ENCODE measurements at places on chromosomes 12 and 14. TPM values are rescaled to one million over a fixed set of nuclear protein-coding genes. Genes with fewer than 3 reads are reported as not detected.

DNA sequence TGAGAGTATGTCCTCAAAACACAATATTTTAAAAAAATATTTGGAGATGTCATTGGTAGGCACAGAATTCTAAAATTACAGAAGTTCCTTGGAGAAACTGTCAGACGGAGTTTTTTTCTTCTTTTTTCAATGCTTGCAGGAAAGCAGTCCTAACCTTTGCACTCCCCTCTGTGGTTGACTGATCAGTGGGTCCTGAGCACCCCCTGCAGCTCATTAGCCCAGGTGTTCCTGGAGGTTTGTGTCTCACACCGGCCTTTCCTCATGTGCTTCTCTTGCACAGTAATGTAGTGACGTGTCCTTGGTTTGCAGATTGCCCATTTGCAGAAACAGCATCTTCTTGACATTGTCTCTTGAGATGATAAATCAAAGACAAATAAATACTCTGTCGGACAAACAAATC lies 513.0 kb downstream of the TMEM121 start:
- no peak for DNase-seq

SLC4A8 gene
- total RNA-seq: 4.7 TPM

DNA sequence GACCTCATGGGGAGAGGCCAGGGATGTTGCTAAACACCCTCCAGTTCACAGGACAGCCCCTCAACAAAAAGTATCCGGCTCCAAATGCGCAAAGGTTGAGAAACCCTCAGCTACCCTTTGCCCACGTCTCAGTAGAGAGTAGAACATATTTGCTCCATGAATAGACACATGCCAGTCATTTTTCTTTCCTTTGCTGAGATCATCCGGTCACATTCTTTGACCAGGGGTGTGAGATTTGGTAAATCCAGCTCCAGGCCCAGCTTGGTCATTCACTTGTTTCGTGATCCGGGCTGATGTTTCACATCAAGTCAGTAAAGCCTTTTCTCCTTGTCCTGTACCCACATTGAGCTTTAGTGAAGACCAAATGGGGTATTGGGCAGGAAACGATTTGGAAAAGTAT lies 83.6 kb upstream of the LHX5 start:
- no peak for DNase-seq

DNA sequence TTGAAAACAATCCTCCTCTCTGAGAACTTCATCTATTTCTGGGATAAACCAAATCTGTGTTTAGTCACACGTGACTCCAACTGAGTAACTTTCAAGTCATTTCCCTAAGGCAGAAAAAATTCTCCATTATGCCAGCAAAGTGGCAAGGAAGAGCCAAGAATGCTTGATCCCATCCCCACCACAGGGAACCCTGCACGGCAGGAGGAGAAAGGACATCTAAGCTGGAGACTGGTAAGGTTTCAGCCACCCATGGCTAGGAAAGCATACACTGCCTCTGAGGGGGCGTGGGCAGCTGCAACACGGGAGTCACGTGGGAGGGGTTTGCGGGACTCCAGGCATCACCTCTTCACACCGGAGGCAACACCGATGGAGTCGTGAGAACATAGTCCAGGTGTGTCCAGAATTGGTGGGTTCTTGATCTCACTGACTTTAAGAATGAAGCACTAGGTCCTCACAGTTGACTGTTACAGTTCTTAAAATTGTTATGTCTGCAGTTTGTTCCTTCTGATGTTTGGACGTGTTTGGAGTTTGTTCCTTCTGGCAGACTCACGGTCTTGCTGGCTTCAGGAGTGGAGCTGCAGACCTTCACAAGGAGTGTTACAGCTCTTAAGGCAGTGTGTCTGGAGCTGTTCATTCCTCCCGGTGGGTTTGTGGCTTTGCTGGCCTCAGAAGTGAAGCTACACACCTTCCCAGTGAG lies 2.7 kb upstream of the SIVA1 start:
- peak; percentile 63 for DNase-seq

DNA sequence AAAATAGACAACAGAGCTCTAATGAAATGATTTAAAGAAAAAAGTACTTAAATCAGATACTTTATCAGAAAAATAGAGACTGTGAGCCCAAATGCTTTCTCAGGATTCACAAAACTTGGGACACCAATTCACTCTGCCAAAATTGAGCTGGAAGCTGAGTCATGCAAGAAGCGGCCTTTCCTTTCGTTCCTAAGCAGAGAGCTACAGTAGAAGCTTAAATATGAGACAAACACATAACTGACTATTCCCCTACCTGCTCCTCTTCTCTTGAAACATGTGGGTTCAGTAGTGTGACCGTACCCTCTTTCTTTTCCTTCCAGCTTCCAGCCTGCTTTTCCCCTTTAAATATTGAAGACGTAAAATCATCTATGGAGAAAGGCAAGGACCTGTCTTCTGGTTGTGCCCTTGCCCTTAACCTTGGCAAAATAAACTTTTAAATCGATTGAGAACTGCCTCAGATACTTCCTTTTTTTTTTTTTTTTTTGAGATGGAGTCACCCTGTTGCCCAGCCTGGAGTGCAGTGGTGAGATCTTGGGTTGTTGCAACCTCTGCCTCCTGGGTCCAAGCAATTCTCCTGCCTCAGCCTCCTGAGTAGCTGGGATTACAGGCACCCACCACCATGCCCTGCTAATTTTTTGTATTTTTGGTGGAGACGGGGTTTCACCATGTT lies 4.4 kb upstream of the SDS start:
- peak; percentile 83 for DNase-seq

DNA sequence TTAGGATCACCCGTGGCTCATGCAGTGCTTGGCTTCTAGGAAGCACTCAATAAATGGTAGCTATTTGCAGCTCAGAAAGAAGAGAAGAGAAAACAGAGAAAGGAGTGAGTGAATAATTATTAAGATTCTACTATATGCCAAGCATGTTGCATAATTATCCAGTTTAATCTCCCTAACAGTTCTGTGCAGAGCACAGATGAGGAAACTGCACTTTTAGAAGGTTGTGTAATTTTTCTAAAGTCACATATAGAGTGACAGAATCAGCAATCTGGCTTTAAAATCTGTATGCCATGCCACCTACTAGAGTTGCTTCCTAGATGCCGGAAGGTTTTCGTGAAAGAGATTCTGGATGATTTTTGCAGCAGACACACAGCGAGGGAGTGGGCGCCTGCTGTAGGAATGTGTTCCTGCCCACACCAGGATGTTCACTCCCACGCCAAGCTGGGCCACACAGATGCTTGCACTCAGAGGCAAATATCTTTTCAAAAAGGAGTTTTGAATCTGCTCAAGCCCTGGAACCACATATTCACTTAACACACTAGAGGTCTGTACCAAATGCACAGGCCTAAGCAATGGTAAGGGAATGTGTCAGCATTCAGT lies 50.2 kb upstream of the SMCO2 start:
- DNase-seq: no peak

LRRC10 gene
- total RNA-seq: not detected

DNA sequence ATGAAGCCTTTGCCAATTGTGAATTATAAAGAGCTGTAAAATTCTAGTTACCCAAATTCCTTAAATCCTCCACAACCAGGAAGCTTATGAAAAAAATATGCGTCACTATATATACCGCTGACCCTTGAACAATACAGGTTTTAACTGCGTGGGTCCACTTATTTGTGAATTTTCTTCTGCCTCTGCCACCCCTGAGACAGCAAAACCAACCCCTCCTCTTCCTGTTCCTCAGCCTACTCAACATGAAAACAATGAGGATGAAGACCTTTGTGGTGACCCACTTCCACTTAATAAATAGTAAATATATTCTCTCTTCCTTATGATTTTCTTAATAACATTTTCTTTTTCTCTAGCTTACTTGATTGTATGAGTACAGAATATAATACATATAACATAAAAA lies 42.2 kb downstream of the CMKLR1 start:
- DNase-seq: no peak

- DNase-seq: peak; percentile 42
Observed at GRCh38 chr14:100849115-100849781, 23.3 kb downstream of the MEG3 start.

GRCh38 chr12:26696613-26697092 lies 136.3 kb downstream of the ITPR2 start:
- DNase-seq: no peak

GRCh38 chr12:132141976-132142678 lies 2.0 kb downstream of the DDX51 start:
- no peak for DNase-seq

DNA sequence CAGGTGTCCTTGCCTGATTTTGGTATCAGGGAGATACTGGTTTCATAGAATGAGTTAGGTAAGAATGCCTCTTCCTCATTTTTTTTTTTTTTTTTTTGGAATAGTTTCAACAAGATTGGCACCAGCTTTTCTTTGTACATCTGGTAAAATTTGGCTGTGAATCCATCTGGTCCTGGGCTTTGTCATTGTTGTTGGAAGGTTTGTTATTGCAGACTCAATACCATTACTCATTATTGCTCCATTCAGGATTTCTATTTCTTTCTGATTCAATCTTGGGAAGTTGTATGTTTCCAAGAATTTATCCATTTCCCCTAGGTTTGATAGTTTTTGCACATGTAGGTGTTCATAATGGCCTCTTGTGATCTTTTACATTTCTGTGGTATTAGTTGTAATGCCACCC lies 126.0 kb upstream of the KITLG start:
- DNase-seq: peak; percentile 57

GZMH gene
- not detected for total RNA-seq

DNA sequence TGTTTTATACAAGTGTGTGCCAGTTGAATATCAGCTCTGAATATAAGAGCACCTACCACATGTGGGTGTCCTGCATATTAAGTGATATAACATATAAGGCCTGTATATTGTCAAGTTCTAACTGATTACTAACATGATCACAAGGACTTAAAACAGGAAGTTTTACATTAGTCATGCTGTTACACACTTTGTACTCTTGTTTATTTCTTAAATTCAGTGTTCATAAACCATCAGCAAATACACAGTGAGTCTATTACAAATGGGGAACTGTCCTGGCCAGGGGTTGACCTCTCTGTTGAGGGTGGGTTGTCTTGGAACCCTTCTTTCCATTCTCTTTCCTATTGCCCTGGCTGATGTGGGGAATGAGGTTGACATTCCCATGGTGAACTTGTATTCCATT lies 19.1 kb downstream of the HELB start:
- DNase-seq: no peak

- DNase-seq: no peak
Observed at GRCh38 chr14:87940382-87940781, 52.6 kb downstream of the GALC start.

GRCh38 chr14:105019861-105020814 lies 745 bp downstream of the CDCA4 start:
- DNase-seq: no peak

GPR65 gene
- not detected for total RNA-seq

Data from fibroblast of the aortic adventitia (primary cell).